ENCODE measurements at places on chromosomes 16 and 17.

DNA sequence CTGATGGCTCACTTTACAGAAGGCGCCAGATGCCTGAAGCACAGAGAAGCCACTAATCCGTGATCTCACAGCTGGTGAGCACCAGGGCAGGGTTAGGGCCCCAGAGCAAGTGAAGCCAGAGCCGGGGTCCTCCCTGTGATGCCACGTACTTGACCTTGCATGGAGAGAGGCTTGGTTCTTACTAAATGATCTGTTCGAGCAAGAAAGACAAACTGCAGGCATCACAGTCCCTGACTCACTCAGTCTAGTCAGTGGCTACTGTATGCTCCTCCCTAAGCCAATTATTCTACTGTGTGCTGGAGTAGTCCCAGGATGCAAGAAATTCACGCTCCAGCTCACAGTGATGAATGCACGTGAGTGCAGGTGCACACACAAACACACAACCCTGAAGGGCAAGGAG lies 55.4 kb downstream of the SDK2 start:
- DNase-seq = no peak

DNA sequence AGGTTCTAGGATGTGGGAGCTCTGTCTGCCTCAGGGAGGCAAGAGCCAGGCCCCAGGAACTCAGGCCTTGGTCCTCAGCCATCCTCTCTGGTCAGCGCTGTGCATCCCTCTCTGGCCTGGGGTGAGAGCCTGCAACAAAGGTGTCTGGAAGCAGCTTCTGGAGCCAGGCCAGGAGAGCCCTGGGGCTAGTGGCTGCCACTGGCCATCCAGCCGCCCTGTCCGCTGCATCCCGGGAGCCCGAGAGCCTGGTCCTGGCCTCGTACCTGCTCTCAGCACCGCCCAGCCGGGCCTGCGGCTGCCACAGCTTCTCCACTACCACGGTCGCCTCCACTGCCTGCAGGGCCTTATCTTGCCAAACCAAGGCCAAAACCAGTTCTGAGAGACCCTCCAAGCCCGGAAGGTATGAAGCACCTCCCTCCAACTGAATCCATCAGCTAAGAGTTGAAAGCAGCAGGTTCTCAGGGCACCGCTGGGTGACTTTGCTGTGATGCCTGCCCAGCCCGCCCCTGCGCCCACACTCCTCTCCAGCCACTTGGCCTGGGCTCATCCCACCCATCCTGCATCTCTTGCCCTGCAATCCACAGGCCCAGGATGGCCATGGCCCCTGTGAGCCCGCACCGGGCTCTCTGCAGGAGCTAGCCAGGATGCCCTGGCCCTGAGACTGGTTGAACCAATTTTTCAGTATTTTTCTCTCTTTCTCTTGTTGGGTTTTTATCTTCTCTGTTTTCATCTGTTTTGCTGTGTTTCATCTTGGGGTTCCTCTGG lies 85.7 kb downstream of the AMFR start:
- no peak for DNase-seq

- DNase-seq = no peak
Measured at GRCh38 chr17:29645515-29646051, 22.9 kb upstream of the CORO6 start.

DNA sequence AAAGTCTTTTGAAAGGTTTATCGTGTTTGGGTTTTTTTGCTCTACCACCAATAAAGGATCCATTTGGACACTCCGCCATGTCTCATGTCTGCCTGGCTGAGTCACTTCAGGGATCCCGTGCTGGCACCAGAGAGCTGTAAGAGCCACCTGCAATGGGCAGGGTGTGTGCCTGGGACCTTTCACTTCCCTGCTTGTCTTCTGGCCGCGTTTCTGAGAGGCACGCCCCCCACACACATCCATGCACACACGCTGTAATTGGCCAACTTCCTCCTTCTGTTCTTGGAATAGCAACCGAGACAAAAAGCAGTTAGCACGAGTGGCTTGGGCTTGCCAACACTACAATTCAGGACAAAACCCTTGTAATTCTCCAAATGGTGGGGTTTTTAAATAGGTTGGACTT lies 9.8 kb upstream of the SOST start:
- no peak for DNase-seq

DNA sequence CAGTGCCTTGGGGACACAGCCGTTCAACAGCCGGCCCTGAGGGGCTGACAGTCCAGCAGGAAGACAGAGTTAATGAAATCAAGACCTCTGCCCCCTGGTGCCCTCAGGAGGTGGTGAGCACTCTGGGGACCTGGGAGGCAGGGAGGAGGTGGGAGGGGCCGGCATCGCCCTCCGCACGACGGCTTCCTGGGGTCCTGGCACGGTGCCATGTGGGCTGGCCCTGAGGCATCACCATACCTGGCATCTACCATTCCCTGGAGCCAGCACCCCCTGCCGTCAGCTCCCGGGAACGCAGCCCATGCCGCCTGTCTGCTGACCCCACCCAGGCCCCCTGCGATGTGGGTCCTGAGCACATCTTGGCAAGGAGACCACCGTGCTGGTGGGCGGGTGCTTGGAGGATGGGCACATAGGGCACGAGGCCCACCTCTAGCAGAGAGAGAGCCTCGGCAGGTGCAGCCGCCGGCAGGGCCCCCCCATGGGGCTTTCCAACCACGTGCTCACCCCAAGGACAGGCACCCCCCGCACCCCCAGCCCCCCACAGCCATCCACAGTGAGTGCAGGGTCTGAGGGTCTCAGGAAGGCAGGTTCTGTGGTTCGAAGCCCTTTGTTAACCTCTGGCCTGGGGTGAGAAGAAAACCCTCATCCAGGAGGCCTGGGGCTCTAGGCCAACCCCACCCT lies 52.5 kb downstream of the ZFPM1 start:
- no peak for DNase-seq

- DNase-seq = no peak
Measured at GRCh38 chr17:81387100-81388090, 7.9 kb upstream of the BAHCC1 start.

DNA sequence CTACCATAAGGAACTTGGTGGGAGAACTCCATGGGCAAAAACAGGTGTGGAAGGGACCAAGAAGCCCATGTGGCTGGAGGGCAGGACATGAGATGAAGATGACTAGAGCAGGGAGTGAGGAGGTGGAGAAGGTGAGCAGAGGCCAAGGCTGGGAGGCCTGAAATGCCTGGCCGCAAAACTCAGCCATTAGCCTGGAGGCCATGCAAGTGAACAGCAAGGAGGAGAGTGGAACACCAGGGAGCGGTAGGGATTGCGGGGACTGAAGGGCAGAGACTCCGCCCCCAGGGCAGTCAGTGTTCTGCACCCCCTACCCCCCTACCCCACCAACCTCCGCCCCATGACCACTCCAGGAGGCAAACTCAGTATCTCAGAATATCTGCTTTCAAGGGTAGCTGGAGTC lies 17.0 kb downstream of the BCL7C start:
- DNase-seq = no peak

GRCh38 chr16:67260426-67261063 lies 11.8 kb downstream of the SLC9A5 start:
- DNase-seq = peak; percentile 35

GRCh38 chr17:72538901-72539352 lies 418.1 kb downstream of the SOX9 start:
- no peak for DNase-seq

DNA sequence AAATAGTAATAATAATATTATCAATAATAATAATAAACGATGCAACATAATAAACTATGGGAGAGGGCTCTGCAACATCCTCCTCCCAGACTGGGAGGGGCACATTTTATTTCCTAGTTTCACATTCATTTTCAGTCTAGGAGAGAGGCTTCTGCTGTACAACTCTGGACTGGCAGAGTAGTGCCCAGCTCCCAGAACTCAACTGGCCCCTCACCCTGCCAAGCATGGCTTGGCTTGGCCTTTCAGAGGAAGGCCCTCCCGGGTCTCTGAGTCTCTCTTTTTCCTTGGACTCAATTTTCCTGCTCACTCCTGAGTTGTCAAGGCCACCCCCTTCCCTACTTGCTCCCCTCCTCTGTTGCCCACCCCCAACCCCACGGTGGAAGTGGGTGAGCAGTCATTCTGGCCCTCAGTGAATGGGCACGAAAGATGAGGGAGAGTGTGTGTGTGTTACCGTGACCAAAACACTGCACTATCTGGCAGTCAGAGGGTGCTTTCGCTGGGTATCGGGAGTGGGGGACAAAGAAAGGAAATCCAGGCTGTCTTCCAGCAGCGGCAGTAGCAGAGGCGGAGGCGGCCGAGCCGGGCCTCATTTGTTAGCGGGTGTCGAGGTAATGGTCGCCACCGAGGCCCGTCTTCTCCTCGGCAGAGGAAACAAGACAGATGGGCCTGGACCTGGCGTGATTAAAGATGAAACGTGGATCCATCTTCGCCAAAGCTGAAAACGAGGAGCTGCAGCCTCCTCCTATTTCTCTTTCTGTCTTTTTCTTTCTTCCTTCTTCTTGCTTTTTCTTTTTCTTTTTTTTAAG lies 2.3 kb downstream of the HOXB4 start:
- no peak for DNase-seq

DNA sequence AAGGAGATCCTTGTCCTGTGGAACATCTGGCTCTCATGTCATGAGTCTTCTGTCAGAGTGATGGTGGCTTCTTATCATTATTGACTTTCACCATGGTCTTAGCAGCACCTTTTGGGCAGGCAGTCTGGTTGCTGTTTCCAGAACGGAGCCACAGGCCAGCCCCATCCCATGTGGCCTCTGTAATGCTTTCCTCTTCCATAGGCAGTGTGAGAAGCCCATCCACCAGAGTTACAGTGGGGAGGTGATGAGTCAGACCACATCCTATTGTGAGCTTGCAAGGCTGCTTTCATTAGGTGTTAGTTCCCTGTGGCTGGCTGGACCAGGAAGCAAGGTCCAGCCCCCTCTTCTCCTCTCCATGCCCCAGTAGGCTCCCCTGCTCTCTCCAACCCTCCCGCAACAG lies 30.8 kb upstream of the SPACA3 start:
- DNase-seq = no peak

GRCh38 chr16:7382521-7382920 lies 49.9 kb downstream of the RBFOX1 start:
- DNase-seq = no peak

DNA sequence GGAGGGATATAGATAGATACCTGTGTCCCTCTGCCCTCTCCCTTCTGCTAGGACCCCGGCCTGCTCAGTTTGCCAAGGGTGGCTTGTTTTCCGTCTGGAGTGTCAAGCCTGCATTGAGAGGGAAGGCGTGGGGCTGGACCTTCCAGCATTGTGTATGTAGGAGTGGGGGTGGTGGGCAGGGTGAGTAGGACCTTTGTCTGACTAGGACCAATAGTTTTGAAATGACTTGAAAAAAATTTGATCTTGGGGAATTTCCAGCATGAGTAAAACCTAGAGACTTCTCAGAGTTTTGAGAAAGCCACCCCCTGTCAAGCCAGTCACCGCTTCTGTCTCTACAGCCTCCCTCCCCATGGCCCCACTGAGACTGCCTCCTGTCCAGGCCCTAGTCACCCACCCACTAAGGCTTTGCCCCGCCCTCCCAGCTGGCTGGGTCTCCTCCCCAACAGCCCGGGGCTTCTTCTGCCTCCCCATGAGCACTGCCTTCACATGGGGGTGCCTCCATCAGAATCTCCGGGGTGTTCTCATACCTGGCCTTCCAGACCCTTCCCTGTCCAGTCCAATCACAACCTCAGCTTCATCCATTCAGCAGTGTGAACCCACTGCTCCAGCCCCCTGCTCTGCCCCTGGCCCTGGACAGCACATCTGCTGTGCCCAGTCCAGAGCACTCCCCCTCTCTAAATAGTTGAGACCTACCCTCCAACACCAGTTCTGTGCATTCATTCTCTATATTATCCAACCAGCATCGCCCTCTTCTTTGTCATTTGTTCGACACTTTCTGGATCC lies 207.0 kb downstream of the MSI2 start:
- DNase-seq = peak; percentile 41

- no peak for DNase-seq
Measured at GRCh38 chr17:82776454-82776853, 24.6 kb downstream of the TBCD start.

GRCh38 chr17:80106176-80106575 lies 4.8 kb downstream of the GAA start:
- DNase-seq = no peak

GRCh38 chr17:79393358-79394052 lies 217.3 kb downstream of the RBFOX3 start:
- DNase-seq = peak; percentile 6

DNA sequence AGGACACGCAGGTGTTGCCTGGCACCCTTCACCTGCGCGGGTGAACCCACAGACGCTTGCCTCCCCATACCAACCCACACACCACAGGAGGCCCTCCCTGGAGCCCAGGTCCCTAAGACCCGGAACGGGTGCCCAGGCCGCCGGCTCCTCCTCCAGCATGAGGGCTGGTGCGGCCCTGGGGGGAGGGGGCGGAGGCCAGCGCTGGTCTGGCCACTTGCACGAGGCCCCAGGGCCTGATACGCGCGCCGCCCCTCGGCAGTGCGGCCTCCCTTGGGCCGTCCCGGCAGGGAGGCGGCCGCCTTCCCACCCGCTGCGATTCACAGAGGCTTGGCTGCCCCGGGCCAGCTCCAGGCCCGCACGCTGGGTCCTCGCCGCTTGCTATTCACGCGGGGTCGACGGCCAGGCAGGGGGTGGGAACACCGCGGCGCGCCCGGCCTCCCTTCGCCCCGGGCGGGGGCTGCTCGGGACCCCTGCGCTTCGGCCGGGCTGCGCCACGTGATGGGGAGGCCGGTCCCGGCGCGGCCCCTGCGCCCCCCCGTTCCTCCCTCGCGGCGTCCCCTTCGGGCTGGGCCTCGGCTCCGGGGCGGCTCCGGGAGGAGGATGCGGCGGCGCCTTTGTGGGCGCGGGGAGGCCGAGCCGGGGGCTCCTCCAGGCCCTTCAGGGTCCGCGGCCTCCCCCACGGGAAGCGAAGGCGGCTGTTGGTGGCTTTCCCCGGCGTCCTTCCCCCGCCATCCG lies 685 bp downstream of the FASN start:
- DNase-seq = no peak

- no peak for DNase-seq
Measured at GRCh38 chr16:13959626-13960025, 39.7 kb downstream of the ERCC4 start.

GRCh38 chr17:1966274-1967086 lies 58.7 kb downstream of the RTN4RL1 start:
- no peak for DNase-seq

DNA sequence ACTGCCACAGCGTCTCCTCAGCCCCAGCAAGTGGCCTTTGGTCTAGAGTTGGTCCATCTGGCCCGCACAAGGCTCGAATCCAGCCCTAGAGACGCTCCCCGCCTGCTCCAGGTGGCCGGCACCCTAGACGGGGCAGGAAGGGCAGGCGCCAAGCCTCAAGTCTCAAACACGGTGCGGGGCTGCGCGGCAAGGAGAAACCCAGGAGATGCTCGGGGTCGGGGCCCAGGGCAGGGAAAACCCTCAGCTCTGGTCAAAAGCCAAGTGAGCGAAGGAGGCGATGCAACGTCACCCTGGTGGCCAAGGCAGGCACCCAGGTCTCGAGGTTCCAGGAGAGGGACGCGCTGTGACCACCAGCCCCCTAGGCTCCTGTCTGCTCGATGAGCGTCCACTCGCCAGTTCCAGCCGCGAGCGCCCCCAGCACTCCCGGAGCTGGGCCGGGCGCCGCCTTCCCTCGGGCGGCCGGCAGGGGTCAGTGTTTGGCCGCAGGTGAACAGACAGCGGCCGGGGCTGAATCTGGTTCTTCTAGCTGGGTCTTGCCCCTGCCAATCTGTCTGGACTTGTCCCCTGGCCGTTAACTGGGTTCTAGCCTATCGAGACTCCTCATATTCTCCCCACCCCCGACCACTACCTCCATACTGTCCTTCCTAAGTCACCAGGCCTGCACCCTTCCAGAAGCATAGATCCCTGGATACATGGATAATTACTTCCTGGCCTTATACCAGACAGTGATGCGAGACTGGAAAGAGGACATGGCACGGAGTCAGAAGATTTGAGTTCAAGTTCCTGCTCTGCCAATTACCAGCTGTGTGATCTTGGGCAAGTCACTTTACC lies 44.0 kb downstream of the PRAC1 start:
- peak; percentile 14 for DNase-seq

Data from amniotic stem cell (primary cell).